ENCODE measurements at places on chromosomes 4 and X. TPM values are rescaled to one million over a fixed set of nuclear protein-coding genes. Genes with fewer than 3 reads are reported as not detected.

DNA sequence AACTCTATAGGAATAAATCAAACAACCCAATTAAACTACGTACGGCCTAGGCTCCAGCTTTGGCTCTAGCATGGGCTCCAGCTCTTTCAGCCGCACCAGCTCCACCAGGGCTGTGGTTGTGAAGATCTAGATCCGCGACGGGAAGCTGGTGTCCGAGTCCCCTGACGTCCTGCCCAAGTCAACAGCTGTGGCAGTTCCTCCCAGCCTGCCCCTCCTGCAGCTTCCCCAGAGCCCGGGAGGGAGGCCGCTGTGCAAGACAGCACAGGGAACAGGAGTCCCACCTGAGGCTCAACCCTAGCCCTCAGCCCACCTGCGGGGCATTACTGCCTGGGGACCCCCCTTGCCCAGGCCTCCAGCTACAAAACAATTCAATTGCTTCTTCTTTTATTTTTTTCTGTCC, 2680.3 kb downstream of the PCDH7 start:
- H3K4me3 ChIP-seq = no peak overlapping the region
- no peak overlapping the region for H3K27ac ChIP-seq
- H3K4me1 ChIP-seq = no peaks in the 10 kb centered on the region
- no peaks in the 10 kb centered on the region for H3K36me3 ChIP-seq
- H3K27me3 ChIP-seq = no peaks in the 10 kb centered on the region

DNA sequence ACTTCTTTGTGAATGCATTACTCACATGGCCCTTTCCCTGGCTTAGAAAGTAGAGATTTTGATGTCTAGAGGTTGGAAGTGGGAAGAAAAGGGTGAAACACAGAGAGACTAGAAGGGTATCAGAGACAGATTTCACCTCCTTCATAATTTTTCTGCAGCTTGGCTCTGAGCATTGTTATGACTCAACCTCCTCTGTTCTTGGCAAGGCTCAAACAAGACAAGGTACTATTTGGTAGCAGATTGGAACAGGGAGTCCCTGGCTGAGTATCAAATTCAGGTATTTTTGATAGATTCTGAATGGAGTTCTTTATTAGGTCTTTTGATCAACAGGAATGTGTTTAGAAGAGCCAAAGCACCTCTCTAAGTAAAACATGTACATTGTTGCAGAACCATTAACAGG, 146.3 kb upstream of the CHRDL1 start:
- no peak overlapping the region for H3K27ac ChIP-seq
- DNase-seq = no peak
- no peak overlapping the region for H3K4me3 ChIP-seq
- H3K4me1 ChIP-seq = no peaks in the 10 kb centered on the region
- H3K36me3 ChIP-seq = no peaks in the 10 kb centered on the region
- H3K27me3 ChIP-seq = peaks cover 20% of the 10 kb centered on the region

- no peaks in the 10 kb centered on the region for H3K36me3 ChIP-seq
- DNase-seq = no peak
- no peaks in the 10 kb centered on the region for H3K27me3 ChIP-seq
- H3K4me1 ChIP-seq = peaks cover 4% of the 10 kb centered on the region
- H3K4me3 ChIP-seq = no peak overlapping the region
Observed at GRCh38 chr4:105352826-105353225, 121.0 kb downstream of the PPA2 start.

DNA sequence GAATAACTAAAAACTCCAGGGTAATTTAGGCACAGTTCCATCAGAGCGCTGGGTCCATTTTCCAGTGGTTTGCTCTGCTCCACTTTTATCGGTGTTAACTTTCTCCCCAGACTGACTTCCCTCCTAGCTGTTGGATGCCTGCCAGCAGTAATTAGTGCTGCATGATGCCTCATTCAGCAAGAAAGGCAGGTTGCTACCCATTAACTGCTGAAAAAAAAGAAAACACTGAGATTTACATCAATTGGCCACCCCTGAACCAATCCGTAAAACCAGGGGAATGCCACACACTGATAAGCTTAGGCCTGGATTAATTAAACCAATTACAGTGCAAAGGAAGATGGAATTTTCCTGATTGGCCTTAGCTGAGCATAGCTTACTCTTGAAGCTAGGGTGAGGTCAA, 182.4 kb upstream of the CXXC4 start:
- H3K4me3 ChIP-seq = no peak overlapping the region
- H3K27ac ChIP-seq = no peak overlapping the region
- no peaks in the 10 kb centered on the region for H3K27me3 ChIP-seq
- no peaks in the 10 kb centered on the region for H3K4me1 ChIP-seq

- DNase-seq = no peak
- no peaks in the 10 kb centered on the region for H3K4me1 ChIP-seq
- no peak overlapping the region for H3K27ac ChIP-seq
Observed at GRCh38 chr4:184775854-184776555, 42.1 kb upstream of the CENPU start.

GRCh38 chrX:38172596-38172995, 48.1 kb downstream of the SRPX start:
- H3K4me3 ChIP-seq = no peak overlapping the region
- H3K4me1 ChIP-seq = no peaks in the 10 kb centered on the region
- no peaks in the 10 kb centered on the region for H3K36me3 ChIP-seq
- no peak overlapping the region for H3K27ac ChIP-seq

- H3K27ac ChIP-seq = no peak overlapping the region
- H3K4me1 ChIP-seq = no peaks in the 10 kb centered on the region
- no peak overlapping the region for H3K4me3 ChIP-seq
- H3K27me3 ChIP-seq = no peaks in the 10 kb centered on the region
- no peaks in the 10 kb centered on the region for H3K36me3 ChIP-seq
Observed at GRCh38 chrX:42695800-42696358, 82.1 kb downstream of the PPP1R2C start.

DNA sequence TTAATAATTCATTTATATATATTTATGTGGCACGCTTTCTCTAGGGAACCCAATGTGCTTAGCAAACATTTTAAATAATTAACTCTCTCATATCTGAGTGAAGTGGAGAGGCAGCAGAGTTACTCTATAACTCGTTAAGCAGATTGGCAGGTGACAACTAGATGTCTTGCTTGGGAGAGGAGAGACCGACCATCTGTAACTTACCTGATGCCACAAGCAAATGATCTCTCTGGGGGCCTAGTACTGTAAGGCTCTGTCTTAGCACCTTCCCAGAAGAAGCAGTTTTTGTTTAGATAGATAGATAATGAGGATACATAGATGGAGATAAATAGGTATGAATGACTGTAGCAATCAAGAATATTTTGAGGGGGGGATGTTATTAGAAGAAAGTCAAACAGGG, 11.9 kb upstream of the SEL1L3 start:
- DNase-seq = no peak
- H3K27me3 ChIP-seq = peaks cover 2% of the 10 kb centered on the region
- H3K36me3 ChIP-seq = no peaks in the 10 kb centered on the region
- no peaks in the 10 kb centered on the region for H3K4me1 ChIP-seq
- no peak overlapping the region for H3K27ac ChIP-seq

The SPP1 gene
- total RNA-seq = 0.17 TPM

The NUDT10 gene
- total RNA-seq = 0.15 TPM

The CYP4V2 gene
- total RNA-seq = 16.8 TPM

- no peaks in the 10 kb centered on the region for H3K4me1 ChIP-seq
- H3K27ac ChIP-seq = no peak overlapping the region
- no peak for DNase-seq
- peaks cover 2% of the 10 kb centered on the region for H3K27me3 ChIP-seq
- H3K36me3 ChIP-seq = no peaks in the 10 kb centered on the region
Observed at GRCh38 chr4:10299601-10300000, 157.6 kb downstream of the ZNF518B start.

The CORIN gene
- total RNA-seq = not detected

- no peak for DNase-seq
- H3K4me3 ChIP-seq = no peak overlapping the region
- no peaks in the 10 kb centered on the region for H3K27me3 ChIP-seq
- peaks cover 30% of the 10 kb centered on the region for H3K36me3 ChIP-seq
Observed at GRCh38 chr4:1261107-1261928, 12.4 kb upstream of the CTBP1 start.

DNA sequence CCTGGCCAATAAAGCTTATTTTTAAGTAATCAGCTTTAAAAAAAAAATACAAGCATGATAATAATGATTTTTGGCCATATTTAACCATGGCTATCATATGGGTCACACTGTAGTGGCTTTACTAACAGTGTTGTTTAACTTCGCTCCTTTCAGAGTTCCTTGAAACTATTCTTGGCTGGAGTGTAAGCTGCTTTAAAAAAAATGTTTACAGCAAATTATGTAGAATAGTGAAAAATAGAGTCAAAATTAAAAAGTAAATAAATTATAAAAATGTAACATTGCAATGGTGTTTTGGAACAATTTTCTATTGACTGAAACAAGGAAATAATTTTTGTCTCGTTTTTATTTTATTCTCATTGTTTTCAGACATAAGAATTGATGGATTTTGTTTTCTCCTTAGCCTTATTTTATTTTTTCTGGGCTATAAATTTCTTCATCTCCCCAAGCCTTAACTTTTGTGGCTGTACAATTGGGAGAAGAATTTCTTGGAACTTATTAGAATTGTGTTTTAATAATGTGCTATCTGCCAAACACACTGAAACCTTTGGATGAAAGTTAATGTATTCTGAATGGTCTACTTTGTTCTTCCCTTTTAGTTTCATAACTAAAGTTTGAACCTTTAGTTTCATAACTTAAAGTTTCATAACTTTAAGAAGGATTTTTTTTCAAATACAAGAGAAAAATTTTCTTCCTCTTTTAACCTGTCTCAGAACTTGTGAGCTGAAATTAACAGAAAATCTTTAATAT, 182.0 kb downstream of the ARHGAP24 start:
- no peak for DNase-seq
- H3K27ac ChIP-seq = no peak overlapping the region
- no peaks in the 10 kb centered on the region for H3K27me3 ChIP-seq
